ENCODE measurements at places on chromosomes 3 and 15. TPM values are rescaled to one million over a fixed set of nuclear protein-coding genes. Genes with fewer than 3 reads are reported as not detected.
A peak's percentile ranks its signal among the peaks of the same experiment; 100 is the strongest.

The SCAANT1 gene
- total RNA-seq, result not detected

- no peak for DNase-seq
Measured at GRCh38 chr3:197297002-197297401, 1.4 kb downstream of the DLG1 start.

DNA sequence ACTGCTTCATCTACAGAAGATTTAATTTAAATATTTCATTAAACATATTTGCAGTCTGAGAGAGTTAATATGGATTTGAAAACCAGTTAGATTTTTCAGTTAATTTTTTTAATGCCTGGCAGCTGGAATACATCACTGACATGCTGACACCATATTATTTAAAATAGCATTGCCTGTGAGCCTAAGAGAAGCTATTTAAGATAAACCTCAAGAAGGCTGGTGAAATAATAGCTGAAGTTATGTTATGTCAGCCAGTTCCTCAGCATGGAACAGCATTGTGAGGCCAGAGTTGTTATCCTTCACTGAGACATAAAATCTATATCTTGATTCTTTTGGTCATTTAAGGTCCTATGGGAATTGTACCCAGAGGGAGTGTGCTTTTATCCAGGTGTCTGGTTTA, 705.2 kb downstream of the NAALADL2 start:
- DNase-seq, result no peak

DNA sequence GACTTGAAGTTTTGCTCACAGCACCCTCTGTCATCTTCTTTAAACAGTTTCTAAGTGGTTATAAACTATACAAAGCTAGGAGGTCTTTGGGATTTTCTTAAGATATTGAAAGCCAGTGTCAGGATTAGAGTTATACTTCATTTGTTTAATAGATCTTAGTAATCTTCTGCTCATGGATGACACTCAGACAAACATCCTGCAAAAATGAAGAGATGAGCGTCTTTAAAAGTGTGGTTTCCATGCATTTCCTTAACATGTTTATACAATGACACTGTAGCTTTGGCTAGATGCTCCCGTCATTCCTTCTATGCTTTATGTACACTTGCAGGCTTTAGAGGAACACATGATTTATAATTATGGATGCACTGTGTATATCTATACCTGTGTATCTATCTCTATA, 182.2 kb downstream of the NAALADL2 start:
- DNase-seq, result no peak

The PROS1 gene
- total RNA-seq, result 16.8 TPM

DNA sequence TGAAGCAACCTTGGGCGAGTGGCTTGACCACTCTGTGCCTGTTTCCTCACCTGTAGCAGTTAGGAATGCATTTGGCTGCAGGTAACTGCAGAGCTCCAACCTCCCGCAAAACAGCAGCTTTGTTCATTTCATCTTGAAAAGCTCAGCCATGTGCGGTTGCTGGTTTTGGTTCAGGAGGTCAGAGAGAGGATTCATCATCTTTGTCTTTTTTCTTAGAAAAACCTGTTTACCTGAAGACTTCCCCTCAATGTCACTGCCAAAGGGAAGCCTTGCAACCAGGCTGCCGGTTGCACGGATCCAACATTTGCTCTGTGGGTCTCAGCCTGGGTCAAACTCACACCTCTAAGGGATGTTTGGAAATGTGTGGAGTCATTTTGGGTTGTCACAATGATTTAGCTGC, 16.4 kb upstream of the FURIN start:
- no peak for DNase-seq

GRCh38 chr3:35484929-35485530, 154.3 kb upstream of the ARPP21 start:
- no peak for DNase-seq

DNA sequence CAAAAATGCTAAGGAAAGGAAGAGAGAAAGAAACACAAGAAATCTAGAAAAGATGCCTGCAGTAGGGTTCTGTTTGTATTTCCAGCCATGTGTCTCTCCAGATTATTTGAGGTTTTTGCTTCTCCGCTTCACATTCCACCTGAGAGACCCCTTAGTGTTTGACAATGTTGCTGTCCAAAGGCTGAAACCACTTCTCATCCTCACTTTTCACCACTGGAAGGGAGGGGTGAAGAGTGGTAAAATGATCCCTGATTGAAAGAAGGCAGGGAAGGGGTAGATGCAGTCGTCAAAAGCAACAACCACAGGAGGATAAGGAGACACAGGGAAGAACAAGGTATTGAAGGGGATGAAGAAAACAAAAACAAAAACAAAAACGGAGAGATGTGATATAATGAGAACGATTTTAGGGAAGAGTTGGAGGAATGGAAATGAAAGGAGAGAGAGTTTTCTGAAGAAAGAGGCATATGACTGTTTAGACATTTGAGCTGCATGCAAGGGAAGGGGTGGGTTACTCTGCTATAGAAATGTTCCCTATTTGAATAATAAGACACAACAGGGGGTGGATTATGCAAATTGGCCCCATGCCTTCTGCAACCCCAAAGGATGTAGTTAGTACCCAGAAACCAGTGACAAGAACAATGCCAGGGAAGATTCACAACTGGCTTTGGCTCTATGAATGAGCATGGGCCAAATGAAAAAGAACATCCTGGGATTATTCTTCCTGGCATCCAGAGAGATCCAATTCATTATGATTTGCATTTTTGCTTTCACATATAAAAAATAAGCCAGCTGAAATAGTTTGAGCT, 235.9 kb downstream of the GAP43 start:
- no peak for DNase-seq

DNA sequence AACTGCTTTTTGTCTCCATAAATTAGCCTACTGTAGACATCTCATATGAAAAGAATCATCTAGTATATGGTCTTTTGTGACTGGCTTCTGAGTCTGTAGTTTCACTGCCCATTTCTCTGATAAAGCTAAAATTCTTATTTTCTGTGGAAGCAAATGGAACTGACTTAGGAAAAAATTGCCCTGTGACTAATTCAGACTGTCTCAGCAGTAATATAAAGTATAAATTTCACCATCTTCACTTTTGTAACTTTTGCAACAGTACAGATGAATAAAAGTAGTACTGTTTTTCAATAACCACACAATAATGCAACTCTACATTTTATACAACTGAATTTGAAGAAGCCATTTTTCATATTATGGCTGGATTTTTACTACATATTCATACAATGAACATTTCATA, 104.1 kb downstream of the TBC1D5 start:
- DNase-seq, result no peak

DNA sequence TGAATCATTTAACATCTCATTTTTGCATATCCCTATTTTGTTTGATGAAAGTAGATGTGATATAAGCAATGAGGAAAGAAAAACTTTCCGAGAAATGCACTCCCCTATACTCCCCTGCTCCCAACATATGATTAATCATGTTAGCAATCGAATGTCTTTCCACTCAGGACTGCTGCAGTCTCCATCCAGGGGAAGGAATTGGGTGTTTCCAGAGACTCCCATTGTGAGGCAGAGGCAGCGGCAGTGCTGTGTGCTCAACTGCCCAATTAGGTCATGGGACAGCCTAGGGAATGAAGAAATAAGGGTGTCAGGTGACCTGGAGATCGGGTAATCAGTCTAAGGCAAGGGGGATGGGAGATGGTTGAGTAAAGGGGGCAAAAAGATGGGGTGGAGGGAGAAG, 268.6 kb upstream of the MEIS2 start:
- no peak for DNase-seq

The IDH2 gene
- total RNA-seq, result 197 TPM

DNA sequence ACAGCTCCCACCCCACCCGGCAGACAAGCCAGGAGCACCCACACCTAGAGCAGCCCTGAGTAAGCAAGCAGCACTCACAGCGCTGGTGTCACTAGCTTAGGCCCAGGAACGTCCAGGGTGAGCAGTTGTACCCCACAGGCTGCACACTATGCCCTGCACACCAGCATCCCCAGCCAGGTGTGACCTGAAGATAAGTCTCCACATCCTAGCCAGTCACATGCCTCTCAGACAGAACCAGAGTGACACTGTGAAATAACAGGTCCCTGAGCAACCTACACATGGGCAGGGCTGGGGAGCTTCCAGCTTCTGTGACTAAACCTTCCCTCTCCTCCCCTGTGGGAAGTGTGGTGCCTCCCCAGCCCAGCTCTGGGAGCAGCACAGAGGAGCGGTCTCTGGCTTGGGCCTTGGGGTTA, 253.6 kb downstream of the UACA start:
- DNase-seq, result no peak

DNA sequence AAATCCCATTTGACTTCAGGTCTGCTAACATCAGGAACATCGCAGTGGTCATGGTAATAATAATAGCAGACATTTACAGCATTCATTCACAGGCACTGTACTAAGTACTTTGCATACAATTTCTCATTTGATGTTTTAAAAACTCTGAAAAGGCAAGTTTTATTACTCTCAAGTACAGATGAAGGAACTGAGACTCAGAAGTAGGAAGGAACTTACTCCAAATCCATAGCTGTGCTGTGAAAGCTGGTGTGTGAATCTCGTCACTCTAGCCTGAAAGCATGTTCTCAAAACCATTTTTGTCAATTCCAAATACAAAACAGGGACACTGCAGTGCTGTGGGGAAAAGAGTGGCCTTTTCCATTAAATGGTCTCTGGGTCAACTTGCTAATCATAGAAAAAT, 179.9 kb downstream of the FAM43A start:
- DNase-seq, result no peak

- no peak for DNase-seq
Measured at GRCh38 chr3:143586576-143586975, 261.7 kb downstream of the SLC9A9 start.

GRCh38 chr3:123365450-123366143, 83.3 kb downstream of the ADCY5 start:
- no peak for DNase-seq

- DNase-seq, result no peak
Measured at GRCh38 chr3:17077606-17078005, 192.9 kb downstream of the PLCL2 start.

The HAPLN3 gene
- total RNA-seq, result 168 TPM

The LRCH3 gene
- total RNA-seq, result 75.8 TPM

DNA sequence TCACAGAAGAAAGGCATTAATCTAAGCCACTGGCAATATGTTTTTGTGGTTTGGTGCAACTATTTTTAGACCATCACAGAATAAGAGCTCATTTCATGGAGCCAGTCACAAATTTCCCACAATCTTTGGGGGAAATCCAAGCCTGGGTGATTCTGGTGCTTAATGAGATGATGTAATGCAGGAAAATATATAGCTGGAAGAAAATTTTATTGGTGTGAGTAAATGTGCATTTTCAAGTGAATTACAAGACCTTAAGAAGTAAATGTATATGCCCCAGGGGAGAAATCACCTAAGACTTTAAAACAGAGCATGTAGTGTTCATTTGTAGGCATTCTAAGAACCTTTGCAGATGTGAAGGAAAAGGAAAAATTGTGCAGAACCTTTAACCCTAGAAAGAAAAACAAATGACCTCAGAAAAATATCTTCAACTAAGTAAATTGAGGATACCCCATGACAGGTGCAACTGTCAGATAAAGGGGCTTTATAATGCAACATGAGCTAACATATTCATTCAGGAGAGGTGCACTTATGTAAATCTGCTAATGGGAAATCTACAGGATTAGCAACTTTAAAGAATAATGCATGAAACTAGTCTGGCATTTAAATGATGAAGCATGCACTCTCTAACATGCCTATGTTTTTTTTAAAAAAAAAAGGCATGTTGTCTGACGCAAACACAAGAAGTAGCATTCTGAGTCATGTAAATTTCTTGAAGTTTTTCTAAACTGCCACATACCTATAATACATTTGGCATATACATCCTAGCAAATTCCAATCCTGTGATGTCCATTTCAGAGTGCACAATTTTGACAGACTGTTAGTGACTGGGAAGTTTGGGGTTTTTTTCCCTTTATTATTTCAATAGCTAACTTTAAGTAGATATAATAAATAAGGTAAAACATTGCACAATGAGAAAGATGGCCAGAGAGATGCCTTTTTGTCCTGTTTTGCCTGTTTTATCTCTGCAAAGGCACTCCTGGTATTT, 105.1 kb downstream of the MEX3B start:
- no peak for DNase-seq

- peak; percentile 33 for DNase-seq
Measured at GRCh38 chr3:138332472-138333073, 2.9 kb upstream of the NME9 start.

GRCh38 chr3:107979538-107979937, 111.3 kb downstream of the CD47 start:
- no peak for DNase-seq

- no peak for DNase-seq
Measured at GRCh38 chr3:176159796-176160195, 1037.5 kb downstream of the TBL1XR1 start.

GRCh38 chr15:74294010-74294409, 57.9 kb downstream of the CCDC33 start:
- DNase-seq, result no peak
